ENCODE measurements at places on chromosomes 7 and 10.

DNA sequence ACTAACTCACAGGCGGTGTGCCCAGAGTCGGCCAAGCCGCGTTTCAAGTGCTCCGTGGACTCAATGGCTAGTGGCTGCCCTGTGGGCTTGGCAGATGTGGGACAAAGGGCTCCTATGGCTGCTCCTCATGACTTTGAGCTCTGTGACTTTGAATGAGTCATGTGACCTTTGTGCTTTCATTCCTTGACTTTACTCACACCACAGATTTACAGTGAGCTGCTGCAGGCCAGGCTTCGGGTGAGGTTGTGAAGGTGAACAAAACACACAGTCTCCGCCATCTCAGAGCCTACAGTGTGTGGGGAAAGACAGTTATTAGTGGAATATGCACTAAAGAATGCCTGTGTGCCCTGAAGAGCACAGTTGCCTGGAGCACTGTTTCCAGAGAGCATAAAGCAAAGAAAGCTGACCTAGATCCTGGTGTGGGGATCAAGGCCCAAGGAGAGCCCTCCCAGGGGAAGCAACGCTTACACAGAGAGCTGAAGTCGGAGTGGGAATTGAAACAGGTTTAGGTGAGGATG lies 29.7 kb upstream of the PLEKHA1 start:
- DNase-seq: peak; percentile 40

DNA sequence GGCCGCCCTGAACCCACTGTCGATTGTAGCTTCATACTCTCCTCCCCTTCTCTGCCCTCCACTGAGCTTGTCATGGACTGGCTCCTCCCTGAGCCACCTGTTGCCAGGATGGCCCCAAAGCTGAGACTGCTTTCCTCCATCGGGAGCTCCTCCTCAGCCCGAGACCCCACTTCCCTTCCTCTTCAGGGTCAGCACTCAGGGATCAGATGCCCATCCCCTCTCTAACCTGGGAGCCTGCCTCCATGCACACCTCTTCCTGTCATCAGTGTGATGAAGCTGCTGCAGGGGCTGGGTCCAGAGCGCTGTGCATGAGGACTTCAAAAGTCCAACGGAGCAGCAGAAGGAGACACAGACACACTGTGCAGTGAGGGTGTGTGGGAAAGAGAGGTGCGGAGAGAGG lies 201.1 kb downstream of the WDR37 start:
- no peak for DNase-seq

DNA sequence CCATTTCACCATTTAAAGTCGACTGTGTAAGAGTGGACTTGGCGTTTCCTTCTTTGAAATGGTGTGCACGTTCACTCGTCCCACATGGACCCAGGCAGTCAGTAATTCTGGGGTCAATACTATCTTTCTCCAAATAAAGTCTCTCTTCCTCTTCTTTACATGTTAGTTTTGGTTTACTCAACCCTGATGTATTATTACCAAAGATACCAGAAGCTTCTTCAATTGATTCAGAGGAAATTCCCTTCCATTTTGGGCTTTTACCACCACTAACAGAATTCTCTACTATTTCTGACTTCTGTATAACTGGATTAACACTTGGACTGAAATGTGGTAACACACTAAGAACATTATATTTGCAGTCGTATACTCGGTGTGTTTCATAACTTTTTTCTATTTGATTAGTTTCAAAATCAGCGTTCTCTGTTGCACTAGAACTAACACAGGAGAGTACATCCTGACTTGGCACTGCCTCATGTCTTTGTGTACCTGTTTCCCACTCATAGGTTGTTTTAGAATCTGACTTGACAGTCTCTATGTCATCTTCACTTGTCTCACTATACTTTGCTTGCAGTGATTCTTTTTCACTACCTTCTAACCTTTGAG lies 60.8 kb downstream of the LARP4B start:
- no peak for DNase-seq

- DNase-seq: no peak
Measured at GRCh38 chr10:70778267-70778924, 6.8 kb downstream of the TBATA start.

DNA sequence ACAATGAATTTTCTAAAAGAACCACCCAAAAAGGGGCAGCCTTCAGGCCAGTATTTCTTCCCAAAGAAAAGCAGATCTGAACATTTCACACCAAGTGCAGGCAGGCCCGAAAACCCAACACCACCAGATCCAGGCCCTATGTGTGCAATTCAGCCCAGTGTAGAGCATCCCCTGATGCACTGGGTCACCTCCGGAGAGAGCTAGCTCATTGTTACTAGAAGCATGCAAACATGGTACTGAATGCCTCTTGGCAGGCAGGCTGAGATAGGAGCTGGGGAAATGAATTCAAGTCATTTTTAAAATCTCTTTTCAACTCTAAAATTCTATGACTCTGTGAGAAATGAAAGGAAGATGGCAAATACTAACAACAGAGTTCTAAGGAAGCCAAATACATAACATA lies 174.8 kb downstream of the ELMO1 start:
- no peak for DNase-seq

DNA sequence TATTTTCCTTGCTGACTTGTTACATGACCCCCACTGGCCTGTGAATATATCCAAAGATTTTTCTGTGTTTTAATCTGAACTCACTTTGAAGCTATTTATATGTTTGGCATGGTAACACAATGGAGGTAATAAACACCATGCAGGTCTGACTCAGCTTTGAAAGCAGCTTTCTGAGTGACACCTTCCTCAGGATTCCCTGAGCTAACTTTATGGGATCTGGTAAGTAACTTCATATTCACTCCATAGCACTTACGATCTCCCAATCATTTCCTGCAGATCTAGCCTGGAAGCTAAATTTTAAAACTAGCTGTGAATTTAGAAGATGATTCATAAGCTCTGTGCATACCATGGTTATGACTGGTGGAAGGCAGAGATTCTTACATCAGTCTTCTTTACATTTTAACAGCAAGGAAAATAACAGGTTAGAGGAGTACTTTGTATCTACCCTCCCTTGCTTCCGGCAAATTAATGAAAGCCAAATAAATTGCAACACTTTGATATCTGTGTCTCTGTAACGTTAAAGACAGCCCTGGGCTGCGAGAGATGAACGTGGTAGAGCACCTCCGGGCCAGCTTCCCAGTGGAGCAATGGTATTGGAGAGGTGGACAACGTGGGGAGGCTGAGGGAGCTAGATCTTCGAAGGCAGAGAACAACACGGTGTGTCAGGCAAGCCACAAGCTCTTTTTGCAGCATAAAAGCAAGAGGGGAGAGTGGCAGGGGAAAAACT lies 170.2 kb upstream of the KLF14 start:
- peak; percentile 96 for DNase-seq

DNA sequence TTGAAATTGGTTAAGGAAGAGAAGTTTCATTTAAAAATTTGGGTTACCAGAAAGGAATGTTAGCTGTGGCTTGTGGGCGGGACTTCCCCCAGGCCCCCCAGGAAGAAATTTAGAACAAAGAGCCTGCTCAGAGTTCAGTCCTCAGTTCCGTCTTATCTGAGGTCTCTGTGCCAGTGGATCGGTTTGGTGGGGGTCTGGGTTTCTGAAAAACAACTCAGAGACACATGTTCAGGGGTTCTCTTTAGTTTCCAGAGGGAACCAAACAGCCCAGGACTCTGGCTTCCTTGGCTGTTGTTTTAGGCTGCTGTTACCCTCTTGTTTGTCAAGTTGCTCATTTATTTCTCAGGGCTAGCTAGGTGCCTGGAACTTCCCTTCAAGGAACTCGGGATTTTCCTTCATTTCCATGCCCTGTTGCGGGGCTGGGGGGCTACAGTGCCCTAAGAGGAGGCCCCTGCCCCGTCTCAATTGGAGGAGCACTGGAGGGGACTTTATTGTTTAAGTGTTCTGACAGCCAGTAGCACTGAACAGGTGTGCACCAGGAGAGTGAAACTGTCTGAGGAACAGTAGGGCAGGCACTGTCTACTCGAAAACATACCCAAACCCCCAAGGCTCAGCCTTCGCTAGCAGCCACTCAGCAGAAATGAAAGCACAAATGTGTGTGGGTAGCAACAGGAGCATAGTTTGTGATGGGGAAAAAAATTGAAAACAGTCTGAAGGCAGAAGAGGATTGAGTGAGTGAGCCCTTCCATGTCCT lies 59.9 kb downstream of the ALOX5 start:
- DNase-seq: no peak

DNA sequence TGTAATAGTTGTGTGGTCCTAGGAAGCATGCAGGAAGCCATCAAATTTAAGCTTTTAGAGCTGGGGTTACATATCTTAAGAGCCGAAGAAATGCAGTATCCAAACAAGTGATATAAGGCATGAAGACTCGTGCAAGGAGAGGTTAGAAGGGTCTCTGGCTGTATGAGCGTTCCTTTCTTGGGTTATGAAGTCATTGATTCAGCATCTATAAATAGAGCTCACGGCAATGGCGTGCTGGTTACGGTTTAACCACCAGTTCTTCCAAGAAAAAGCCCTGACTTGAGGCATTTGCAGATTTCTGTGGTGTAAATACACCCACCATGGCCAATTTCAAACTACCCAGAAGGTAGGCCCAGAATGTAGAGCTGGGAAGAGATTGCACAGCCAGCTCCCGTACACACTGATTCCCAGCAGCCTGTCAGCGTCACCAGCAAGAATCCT lies 72.0 kb upstream of the KAT6B start:
- no peak for DNase-seq

GRCh38 chr7:111029574-111030251 lies 61.2 kb upstream of the LRRN3 start:
- peak; percentile 20 for DNase-seq

GRCh38 chr7:133320891-133321290 lies 68.0 kb downstream of the EXOC4 start:
- DNase-seq: no peak

DNA sequence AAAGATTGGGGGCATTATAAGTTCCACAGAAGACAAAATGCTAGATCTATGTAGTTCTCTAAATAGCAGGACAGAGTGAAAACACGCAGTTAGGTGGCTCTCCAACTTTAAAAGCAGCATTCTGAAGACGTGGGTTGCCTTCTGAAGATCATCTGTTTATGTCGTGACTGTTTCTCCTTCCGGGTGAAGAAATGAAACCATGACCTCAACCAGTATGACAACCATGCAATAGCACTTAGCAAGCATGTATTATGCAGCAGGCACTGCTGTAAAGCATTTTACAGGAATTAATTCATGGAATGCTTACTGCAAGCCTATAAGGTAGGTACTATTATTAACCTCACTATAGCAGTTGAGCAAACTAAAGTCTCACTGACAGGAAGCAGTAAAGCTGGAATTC lies 125.2 kb downstream of the SLC25A13 start:
- no peak for DNase-seq

DNA sequence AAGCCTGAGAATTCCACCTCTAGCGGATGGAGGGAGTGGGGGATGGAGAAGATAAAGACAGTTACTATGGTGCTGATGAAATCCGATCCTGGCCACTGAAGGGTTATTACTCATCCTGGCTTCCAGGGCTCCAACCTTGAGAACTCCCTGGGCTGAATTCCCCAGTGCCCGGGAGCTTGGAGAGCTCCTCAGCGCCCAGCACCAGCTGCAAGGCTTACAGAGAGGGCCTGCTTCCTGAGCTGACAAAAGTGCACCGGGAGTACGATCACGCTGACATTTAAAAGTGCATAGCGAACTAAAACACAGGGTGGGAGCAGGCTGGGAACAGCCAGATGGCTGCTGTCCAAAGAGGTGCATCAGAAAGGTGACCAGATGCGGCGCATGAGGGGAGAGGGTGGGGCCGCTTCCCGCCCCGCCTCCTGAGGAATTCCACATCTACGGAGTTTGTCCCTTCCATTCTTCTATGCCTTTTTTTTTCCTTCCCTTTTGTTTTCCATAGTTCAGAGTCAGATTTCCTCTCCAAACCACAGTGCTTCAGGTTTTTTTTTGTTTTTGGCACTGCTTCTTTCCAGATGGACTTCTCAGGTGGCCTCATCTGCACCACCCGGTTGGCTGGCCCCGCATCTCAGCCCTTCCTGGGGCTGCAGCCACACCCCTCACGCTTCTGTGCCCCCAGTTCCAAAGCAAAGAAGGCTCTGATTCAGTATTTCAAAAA lies 62.4 kb upstream of the MKRN1 start:
- DNase-seq: peak; percentile 93

- DNase-seq: no peak
Measured at GRCh38 chr7:92987538-92987937, 130.2 kb downstream of the SAMD9 start.

DNA sequence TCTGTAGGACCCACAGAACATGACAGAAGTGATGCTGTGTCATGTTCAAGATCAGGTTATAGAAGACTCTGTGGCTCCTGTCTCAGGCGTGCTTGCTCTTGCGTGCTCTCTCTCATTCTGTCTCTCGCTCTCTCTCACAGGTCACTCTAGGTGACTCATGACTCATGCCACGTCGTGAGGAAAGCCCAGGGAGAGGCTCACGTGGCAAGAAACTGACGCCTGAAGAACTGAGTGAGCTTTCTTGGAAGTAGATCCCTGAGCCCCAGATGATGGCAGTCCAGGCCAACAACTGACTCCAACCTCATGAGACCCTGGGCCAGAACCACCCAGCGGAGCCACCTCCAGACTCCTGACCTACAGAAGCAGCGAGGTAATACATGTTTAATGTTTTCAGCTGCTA lies 103.3 kb downstream of the DNMBP start:
- DNase-seq: peak; percentile 97

GRCh38 chr7:139943401-139943800 lies 114.3 kb downstream of the TBXAS1 start:
- no peak for DNase-seq

DNA sequence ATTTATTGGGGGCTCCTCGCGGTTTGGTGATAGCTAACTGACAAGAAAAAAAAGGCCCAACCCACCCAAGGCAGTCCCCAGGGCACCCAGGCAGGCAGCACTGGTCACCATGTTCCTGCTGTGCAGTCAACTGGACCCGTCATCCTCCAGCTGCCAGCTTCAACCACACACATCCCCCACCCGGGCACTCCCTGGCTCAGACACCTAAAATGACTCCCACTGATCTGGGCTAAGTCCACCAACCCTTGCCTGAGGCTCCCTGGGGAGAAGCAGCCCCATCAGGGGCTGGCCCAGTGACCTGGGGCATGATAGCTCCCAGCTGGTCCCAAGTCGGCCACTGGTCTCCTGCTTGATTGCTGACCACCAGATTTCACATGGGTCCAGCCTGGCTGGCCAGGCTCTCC lies 161.8 kb downstream of the NRF1 start:
- DNase-seq: no peak

DNA sequence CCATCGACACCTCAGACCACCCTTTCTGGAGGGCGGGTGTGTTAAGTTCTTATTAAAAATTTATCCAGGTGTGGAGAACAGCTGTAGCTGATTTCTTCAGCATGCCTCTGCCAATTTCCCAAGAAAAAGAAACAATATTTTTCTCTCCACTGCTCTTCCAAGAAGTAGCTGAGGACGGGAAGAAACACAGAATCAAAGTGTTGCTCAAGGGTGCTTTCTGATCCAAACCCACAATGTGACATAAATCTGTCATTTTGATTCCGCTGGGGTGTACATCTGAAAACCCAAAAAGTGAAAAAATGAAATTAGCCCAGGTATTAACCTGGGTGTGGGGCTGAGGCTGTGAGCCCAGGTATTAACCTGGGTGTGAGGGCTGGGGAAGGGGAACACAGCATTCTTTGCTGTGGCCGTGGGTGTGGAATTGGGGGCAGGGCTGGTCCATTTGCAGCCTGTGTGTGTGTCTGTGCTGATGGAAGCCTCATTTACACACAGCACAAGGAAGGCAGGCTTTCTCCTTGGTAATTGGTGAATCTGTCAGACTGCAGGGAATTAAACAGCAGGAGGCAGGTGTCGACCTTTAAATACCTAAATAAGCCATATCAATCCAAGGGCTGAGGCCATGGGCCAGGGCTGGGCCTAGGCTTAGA lies 48.4 kb upstream of the CCDC3 start:
- DNase-seq: no peak

GRCh38 chr10:3068968-3069737 lies 1.8 kb downstream of the PFKP start:
- DNase-seq: peak; percentile 46

GRCh38 chr10:14389981-14390590 lies 59.4 kb upstream of the FRMD4A start:
- no peak for DNase-seq

All from ELR (cell line).